ENCODE measurements at places on chromosomes 1 and 21.

DNA sequence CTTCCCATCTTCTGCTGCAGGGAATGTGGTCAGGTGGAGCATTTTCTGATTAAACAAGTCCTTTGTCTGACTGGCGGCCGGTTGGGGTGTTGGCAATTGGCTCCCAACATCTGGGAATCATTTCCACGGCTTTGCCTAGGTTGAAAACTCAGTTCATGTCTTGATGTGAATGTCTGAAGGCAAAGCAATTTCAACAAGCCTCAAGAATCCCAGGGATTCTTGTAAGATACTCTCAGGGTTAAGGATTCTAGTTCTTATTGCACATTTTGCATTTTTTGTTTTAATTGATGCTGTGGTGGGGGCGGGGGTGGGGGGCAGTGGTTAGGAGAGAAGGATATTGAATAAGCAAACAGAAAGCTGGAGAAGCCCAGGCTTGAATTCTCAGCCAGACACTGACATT lies 273.9 kb downstream of the KIF26B start:
- no peak for DNase-seq

DNA sequence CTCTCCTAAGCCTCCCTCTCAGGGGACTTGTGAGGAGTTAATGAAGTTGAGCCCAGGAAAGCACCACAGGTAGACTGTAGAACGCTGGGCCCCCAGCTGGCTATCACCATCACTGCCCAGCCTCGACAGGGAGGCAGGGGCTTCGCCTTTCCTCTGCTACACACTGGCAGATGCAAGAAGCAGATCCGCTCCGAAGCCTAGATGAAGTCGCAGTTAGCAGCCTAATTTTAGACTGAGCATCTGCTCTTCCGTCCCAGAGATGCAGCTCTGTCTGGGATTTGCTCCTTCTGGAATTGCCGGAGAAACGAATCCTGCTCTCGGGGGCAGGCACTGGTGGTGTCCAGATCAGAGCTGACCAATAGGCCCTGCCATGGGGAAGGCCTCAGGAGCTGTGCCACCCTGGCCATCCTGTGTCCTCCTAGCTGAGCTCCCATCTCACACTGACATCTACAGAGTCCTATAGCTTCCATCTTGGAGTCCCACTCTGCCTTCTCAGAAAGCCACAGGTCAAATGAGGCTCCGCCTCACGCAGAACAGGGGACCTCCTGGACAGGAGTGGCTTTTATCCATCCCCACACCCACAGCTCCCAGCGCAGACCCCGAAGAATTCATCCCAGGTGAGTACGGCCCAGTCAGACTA lies 186.8 kb upstream of the EDN2 start:
- DNase-seq: no peak

DNA sequence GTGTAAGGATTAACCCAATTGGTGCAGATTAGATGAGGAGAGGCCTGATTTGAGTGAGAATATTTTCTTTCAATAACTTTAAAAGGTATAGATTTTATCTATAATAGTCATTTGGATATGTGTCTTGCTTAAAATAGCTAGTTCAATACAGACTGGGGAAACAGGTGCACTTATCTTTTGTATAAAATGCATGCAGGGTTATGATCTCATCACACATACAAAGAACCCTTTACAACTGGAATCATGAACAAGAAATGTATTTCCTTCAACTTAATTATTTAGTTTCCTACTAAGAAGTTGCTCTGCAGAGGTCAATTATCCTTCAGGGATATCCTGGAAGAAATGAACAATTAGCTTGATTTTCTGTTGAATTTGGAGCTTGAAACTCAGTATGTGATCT lies 259.6 kb downstream of the PTBP2 start:
- DNase-seq: no peak

- peak; percentile 42 for DNase-seq
Measured at GRCh38 chr1:41661428-41662060, 177.1 kb upstream of the EDN2 start.

GRCh38 chr1:151790071-151790939 lies at the start of gene TDRKH:
TSS of gene TDRKH (minus strand) at chr1:151790500. CDS start at chr1:151783022, 7,478 bp downstream.
- peak; percentile 100 for DNase-seq

DNA sequence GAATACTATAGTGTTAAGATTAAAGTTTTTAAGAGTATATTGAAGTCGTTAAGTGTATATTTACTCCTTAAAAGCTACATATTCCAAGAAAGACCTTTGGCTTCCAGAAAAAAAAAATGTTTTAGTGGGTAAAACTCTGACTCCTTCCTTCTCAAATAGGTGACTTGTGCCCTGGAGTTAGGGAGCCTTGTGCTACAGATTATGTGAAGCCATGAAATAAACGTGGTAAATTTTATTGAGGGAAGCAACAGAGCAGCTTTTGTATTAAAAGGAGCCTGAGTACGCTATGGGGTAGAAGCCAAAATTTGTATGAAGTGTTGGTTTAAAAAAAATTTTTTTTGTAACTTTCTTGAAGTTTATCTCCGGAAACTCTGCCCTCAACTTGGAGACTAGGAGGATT lies 994 bp downstream of the RO60 start:
- no peak for DNase-seq

DNA sequence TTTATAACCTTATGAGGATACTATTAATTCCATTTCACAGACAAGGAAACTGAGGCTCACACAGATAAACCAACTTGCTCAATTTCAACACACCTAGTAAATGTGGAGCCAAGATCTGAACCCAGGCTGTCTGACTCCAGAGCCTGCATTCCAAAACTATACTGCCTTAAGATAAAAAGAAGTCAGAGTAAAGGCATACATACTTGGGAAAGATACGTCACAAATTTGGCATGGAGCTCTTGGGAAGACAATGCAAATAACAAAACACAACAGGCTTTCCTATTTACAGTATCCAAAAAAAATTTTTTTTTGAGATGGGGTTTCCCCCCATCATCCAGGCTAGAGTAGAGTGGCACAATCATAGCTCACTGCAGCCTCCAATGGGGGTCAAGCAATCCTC lies 5.9 kb downstream of the AKT3 start:
- no peak for DNase-seq

GRCh38 chr1:78620666-78621065 lies 418 bp downstream of the IFI44L start:
- no peak for DNase-seq

DNA sequence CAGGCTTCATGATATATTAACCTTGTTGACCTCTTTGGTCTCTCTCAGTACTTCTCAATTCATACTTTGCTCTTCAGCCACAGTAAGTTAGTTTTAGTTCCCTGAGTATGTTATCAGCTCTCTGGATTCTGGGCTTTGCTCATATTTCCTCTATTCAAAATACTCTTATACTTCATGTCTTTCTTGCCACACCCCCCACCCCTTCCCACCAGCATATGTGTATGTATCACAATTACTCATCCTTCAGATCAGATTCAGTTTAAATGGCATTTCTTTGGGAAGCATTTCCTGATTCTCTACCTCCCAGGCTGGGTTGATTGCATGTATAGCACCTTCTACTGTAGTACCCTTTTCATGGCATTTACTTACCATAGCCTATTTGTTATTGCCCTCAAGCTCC lies 28.3 kb downstream of the SLC30A7 start:
- no peak for DNase-seq

DNA sequence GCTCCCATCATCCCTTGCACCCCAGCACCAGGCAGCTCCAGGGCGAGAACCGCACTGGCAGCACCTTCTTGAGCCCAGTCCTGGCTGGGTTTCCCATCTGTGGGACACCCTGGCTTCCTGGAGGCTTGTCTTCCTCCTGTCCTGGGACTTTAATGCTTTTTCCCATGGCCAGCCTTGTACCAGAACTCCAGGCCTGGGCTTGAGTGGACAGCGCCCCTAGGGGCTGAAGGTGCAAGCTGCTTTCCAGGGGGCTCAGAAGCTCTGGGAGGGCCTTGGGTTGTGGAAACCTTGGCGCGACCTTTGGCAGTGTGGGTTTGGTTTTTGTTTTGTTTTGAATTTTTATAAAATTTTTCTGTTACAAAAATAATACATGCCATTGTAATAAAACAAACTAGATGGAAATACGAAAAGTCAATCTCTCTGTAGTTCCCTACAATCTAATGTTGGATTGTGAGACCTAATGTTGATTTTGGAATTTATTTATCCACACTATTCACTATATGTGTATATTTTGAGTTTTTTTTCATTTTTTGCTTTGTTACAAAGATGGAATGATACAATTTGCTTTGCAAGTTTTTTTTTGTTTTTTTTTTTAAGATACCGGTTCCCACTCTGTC lies 33.8 kb upstream of the RPL11 start:
- no peak for DNase-seq

DNA sequence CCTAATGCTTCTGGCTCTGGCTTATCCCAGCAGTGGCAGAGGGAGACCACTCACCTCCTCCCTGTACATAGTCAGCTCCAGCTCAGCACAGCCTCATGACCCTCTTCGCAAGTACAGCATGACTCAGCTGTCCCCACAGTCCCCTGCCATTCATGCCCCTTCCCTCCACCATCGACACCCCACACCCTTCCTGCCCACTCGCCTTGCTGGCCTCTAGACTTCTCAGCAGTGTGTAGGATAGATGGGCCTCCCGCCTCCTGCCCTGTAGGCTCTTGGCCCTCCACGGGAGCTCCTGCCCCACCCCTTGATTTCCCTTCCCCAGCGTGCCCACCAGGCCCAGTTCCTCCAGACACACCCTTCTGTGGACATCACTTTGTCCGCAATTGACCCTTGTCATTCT lies 9.8 kb downstream of the NPR1 start:
- no peak for DNase-seq

GRCh38 chr1:43961692-43962091 lies 8.1 kb upstream of the DPH2 start:
- DNase-seq: no peak

DNA sequence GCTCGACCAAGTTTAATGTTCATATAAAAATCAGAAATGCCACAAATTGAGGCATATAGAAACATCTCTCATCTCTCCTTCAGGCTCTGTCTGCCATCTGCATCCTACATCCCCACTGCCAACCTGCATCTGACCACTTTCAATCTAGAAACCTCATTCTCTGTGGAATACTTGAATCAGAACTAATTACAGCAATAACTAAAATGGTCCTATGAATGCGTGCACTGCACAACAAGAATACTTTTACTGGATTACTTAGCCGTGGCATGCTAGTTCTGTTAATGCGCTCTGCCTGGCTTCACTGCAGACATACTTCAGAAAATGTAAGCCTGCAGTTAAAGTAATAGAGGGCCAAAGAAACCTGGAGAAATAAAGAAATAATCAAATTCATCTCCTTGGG lies 89.8 kb upstream of the NR5A2 start:
- DNase-seq: no peak

- no peak for DNase-seq
Measured at GRCh38 chr1:1418464-1419362, 2.4 kb downstream of the ANKRD65 start.

DNA sequence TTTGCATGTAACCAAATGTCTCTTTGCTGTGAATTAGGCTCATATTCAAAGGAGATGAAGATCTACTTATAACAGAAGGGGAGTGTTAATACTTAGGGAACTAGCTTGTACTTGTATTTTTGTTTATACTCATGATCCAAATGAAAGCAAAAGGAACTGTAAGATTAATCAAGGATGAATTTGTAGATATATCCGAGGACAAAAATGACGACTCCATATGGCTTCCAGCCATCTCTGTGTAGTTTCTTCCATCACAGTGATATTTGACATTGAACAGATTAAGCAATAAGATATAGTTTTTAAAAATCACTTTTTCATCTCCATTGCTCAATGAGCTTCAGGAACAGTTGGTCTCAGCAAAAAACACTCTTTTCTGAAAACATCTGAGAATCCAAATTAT lies 257.4 kb upstream of the CAMK1G start:
- DNase-seq: no peak

DNA sequence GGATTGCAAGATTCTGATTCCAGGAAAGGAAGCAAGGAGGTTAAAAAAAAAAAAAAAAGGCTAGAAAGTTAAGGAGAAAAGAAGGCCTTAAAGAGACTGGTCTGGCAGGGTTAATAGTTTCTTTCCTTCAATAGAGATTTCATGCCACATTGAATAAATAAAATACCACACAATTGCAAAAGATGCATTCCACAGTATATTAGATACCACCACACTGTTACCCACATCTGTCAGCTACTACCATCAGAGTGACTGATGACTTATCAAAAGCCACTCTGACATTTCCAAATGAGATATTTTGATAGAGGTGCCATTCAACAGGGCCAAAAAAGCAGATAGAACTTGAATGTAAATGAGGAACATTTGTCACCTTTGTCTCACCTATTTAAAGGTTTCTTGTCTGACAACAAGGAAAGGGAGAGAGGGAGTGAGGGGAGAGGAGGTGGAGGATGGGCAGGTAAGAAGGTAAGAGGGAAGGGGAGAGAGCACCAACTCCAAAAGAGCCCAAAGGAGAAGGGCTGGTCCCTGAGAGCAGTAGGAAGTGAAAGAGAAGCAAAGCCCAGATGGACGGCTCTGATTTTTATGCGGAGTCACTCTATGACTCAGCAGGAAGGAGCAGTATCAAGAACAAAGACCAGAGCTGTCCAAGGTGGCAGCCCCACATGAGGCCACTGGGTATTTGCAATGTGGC lies 38.3 kb downstream of the LRRN2 start:
- no peak for DNase-seq

- DNase-seq: no peak
Measured at GRCh38 chr1:166612886-166613285, 226.4 kb upstream of the POGK start.

DNA sequence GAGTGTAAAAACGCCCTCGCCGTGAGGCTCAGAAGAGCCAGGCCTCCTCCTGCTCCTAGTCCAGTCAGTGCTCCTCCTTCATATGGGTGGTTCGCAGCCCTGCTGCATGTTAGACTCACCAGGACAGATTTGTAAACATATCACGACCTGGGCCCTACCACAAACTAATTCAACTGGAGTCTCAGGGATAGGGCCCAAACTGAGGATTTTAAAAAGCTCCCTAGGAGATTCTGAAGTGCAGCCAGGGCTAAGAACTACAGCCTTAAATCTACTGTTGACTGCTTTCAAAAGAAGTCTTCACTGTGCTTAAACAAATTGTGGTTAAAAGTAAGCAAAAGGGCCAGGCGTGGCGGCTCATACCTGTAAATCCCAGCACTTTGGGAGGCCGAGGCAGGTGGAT lies 57.0 kb downstream of the CAMTA1 start:
- no peak for DNase-seq

DNA sequence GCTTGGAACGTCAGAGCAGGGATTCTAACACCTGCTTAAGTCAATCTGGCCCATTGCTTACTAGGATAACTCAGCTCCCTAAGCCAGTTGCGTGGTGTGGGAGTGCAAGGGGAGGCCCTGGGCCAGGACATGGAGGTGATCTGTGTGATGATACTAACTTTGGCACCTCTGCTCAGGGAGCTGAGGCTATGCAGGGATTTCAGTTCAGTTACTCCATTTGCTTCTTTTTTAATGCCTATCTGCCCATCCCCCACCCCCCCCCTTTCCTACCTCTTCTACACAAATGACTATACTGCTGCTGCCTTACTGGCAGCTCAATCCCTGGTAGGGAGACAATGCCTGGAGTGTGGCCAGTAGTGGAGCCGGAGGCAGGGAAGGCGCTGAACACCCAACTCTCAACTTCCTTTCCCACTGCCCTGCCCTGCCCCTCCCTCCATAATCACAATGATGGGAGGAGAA lies 19.5 kb downstream of the INKA2 start:
- no peak for DNase-seq

Measured in T-helper 2 cell (primary cell).